Right kidney (tissue), 9 donors: ENCODE measurements at places on chromosomes 7 and 10.

GRCh38 chr7:28037220-28038010, 143.2 kb downstream of the JAZF1 start:
- no peak for DNase-seq

DNA sequence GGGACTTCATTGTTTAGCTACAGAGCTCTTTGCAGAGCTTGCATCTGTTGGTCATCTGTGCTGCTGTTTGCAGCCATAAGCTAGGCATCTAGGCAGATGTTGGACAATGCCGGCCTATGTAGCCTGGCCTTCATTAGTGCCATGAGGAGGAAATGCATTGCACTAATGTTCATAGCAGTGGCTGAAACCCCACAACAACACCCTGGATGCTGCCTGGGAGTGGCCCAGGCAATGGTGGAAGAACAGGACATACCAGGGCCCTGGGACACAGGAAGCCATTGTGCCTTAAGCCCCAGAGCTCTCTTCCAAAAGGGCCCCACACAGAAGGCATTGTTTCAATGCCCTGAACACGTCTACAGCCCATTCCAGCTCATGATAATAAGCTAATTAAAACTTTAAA, 131.5 kb upstream of the LYZL1 start:
- no peak for DNase-seq

DNA sequence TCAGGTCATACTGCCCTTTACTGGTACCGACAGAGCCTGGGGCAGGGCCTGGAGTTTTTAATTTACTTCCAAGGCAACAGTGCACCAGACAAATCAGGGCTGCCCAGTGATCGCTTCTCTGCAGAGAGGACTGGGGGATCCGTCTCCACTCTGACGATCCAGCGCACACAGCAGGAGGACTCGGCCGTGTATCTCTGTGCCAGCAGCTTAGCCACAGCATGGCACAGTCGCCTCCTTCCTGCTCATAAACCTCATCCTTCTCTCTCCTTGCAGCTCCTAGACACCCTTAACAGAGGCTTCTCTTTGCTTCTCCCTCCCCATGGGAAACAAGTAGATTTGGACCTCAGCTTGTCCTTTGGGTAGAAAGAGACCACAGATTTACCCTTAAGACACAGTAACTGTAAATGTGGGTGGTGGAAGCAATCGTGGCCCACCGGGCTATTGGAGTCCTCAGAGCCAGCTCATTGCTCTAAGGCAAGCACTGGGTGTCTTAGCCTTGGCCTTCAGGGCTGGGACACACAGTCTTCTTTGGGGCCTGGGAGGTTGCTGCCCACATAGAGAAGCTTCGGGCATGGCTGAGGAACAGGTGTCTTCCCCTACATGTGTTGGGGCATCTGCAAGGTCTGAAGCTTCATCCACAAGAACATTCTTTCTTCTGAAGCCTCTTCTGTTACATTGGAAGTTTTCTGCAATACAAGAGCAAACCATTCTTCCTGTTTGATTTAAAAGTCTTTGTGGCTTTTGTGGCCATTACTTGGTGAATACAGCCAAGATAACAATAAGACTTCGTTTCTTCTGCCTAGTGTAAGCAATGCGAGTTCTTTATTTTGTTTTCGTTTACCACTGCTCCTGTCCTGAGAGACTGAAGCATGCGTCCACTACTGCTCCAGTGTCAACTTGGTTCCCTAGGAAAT, 95.5 kb upstream of the PRSS58 start:
- DNase-seq, result no peak

DNA sequence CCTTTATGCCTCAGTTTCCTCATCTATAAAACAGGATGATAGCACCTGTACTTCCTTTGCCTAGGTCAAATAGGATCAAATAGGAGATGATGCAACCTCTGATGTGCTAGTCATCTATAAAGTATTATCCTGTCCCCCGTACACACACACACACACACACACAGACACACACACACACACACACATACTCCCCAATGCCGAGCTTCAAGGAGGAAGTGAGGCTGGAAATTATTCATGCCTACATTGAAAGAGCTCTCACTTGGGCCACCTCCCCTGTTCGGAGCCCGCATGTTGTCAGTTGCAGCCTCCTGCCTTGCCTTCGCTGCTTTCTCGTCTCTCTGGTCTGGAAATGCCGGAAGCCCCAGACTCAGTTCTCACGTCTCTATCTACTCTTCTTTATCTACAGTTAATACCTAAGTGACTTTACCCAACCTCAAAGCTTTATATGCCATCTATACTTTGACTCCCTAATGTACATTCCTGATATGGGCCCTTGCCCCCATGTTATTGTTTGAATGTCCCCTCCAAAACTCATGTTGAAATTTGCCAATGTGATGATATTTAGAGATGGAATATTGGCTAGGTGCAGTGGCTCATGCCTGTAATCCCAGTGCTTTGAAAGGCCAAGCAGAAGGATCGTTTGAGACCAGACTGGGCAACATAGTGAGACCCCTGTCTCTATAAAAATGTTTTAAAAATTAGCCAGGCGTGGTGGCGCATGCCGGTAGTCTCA, 6.9 kb upstream of the UBE2H start:
- DNase-seq, result no peak

GRCh38 chr7:30557245-30557644, 37.4 kb upstream of the GARS1 start:
- DNase-seq, result no peak

- no peak for DNase-seq
Measured at GRCh38 chr10:88226071-88226659, 357.0 kb downstream of the RNLS start.

DNA sequence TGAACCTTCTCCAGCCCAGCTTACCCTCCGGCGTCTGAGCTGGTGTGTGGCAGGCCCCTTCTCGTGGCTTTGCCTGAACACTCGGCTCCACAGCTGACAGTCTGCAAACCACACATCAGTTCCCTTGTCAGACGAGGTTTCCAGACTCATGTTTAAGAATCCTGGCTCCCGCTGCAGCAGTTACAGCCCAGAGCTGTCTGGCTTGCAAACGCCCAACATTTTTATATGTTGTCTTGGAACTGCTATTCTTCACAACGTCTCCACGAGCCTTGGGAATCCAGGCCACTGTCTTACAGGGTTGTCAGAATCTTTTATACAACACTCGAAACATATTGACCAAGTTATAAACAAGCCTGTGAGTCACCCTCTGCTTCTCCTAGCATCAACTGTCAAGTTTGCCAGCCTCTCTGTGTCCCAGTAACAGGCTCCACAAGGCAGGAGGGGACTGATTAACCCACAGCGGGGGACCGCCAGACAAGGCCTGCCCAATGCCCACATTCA, 68.1 kb downstream of the TNS3 start:
- DNase-seq, result no peak

- DNase-seq, result no peak
Measured at GRCh38 chr10:126225672-126226008, 162.6 kb downstream of the ADAM12 start.

GRCh38 chr7:11026452-11027359, 53.0 kb downstream of the PHF14 start:
- no peak for DNase-seq

GRCh38 chr10:108970016-108970415, 953.3 kb downstream of the XPNPEP1 start:
- DNase-seq, result peak; percentile 7

DNA sequence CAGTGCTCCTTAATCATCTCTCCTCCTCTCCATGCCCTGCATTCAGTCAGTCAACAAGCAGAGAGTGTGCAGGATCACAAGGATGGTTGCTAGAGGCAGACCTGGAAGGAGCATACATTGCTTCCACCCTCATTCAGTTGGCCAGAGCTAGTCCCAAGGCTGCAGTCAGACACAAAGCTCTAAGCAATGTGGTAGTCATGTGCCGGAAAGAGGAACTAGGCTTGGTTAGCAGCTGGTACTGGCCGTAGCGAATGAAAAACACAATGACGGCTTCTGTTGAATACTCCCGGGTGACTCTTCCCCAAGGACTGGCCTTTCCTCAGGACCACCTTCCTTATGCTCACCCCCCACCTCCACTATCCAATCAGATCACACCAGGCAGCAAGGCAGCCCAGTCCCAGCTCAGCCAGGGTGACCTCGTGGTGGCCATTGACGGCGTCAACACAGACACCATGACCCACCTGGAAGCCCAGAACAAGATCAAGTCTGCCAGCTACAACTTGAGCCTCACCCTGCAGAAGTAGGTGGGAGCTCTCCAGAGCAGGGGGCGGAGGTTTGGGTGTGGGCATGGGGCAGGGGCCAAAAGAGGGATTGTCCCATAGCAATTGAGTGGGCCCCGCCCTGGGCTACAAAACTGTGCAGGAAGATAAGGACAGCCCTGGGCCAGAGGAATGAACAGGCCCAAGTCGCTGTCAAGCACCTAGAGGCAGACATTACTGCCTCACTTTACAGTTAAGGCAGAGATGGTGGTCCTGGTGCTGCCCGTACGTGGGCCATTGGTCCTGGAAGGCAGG, 10.9 kb downstream of the LDB3 start:
- DNase-seq, result no peak

DNA sequence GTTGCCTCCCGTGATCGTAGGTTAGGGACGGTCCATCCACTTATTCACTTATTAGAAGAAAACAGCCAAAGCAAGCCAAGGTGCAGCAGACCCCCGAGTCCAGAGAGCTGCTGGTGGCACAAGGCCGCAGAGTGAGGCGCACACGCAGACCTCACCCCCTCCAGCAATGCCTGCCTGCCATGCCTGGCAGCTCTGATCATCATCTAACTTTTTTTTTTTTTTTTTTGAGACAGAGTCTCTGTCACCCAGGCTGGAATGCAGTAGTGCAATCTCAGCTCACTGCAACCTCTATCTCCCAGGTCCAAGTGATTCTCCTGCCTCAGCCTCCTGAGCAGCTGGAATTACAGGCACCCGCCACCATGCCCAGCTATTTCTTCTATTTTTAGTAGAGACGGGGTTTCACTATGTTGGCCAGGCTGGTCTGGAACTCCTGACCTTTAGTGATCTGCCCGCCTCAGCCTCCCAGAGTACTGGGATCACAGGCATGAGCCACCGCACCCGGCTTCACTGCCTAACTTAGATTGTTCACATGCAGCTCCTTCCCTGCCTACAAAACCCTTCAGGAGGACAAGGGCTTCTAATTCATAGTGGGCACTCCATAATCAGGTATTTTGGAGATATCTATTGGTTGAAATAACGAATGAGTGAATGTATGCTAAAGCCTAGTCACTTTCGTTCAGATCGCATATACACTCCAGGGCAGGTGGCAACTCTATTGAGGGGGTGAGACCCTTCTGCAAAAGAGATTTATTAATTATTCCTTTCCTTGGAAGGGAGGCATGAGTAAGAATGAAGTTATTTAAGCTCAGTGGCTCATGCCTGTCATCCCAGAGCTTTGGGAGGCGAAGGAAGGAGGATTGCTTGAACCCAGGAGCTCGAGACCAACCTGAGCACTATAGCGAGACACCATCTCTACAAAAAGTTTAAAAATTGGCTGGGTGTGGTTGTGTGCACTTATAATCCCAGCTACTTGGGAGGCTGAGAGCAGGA, 15.9 kb downstream of the TRIM56 start:
- DNase-seq, result no peak

GRCh38 chr10:112304267-112304859, 21.2 kb downstream of the TECTB start:
- DNase-seq, result no peak

DNA sequence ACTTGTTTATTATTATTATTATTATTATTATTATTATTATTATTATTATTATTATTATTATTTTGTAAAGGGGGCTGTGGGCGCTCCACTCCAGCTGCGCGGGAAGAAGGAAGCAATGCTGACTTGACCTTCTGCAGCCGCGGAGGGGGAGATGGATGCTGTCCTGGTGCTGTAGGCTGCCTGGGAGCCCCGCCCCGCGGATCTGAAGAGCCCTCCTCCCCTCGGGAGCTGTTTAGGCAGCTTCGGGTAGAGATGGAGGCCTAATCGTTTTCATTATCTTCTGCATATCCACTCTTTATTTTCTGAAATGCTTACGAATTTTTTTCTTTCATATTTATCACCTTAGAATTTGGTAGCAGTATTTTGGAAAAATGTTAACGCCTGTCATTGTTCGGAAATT, 101.2 kb upstream of the KLF6 start:
- DNase-seq, result no peak

- DNase-seq, result peak; percentile 75
Measured at GRCh38 chr10:97333351-97333600, 1.3 kb downstream of the FRAT2 start.

DNA sequence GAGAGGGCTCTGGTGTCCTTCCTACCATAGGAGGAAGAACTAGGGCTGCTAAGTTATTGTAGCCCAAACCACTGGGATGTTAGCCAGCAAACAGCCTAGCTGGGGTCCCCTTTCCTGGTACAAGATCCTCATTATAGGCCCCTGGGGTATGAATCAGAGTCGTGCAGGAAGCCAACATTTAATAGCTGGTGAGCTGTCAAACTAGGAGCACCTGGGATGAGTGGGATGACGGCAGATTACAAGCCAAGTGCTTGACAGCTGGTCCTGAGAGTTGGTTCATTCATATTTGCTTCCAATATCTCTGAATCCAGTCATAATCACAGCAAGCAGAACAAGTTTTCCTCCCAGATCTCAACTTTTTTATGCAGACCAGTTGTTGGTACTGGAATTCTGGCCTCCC, 25.1 kb upstream of the DNAJB12 start:
- no peak for DNase-seq

GRCh38 chr10:11440250-11441150, 170.9 kb downstream of the USP6NL start:
- no peak for DNase-seq

DNA sequence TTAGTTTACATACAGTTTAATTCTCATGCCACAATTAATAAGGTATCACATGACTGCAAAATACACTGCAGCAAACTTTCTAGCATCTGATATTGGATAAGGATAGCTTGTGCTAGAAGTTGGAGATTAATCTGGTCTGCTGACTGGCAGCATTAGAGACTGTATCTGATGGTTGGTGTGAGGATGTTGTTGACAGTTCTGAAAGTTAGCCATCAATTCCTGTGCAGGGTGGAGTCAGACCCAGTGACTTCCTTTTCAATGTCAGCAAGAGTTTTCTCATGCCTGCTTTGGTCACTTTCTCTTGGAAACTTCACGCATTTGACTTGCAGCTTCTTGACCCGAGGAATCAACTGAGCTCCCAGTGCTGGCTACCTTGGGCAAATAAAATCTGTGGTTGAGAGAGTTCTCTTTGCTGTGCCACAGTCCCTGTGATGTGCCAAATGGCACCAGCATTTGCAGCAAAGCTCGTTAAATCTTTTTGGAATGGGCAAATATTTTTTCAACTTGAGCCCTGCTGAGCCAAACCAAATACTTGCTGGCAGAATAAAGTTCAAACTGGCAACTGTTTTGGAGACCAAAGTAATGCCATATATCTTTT, 233.0 kb downstream of the TRIL start:
- DNase-seq, result no peak

DNA sequence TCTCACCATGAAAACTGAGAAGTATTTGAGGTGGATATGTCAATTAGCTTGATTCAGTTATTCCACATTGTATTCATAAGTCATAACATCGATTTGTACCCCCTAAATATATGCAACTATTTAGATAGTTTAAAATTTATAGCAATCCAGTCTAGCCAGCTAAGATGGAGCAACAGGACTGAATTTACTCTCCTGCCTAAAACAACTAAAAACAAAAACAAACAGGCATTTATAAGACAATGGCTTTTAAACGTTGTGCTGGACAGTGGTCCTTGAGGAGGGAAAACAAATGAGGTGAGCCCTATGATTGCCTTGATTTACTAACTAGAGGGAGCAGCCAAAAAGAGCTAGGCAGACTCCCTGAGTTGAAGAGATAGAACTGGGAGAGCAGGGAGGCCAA, 814 bp upstream of the GPAM start:
- peak; percentile 7 for DNase-seq
